ENCODE measurements at places on chromosomes 2 and 18.

GRCh38 chr2:25229279-25230197, 61.2 kb upstream of the POMC start:
- DNase-seq: no peak

DNA sequence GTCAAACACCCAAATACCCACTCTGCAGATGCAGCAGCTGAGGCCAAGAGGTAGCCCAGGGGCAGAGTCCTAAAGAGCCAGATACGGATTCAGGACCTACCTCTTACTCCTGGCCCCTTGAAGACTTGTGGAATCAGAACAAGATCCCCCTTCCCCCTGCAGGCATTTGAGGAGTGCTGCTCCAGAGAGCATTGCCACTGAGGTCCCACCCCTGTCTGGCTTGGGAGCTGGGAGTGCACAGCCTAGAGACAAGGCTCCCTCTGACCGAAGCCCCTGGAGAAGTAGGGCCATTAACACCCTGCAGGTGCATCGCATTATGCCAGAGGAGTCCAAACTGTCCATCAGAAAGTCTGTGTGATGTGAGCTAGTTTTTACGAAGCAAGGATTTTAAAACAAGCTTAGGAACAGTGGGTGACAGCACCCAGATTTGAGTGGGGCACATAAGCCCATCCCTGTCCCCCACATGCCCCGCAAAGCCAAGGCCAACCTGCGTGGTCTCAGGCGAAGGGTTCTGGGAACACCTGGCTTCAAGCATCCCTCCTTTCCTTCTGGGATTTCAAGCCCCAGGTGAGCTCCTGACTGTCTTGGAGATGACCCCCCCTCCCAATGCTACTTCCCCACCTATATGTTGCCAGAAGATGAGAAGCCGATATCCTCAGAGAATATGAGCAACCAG, 48.4 kb downstream of the MTERF4 start:
- DNase-seq: no peak

DNA sequence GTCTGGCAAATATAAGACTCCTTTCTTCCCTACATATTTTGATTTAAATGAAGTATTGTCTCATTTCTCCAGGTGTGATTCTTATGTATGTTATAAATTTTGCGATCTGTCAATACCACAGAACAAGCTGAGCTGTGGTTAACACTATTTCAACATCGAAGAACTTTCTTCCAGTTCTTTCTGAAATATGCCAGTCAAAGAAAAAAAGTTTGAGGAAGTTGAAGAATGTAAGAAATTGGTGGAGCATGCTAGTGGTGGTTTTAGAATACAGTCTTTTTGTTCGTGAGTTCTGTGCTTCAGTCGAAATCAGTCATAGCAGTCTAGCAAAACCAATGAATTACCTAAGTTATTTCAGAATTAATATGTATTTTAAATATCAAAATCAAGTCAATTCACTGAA, 8.6 kb upstream of the COBLL1 start:
- no peak for DNase-seq

- DNase-seq: no peak
These were observed 225.8 kb upstream of the COPS8 start for GRCh38 chr2:236859908-236860307.

GRCh38 chr2:130376433-130377293, 20.8 kb downstream of the PTPN18 start:
- DNase-seq: no peak

DNA sequence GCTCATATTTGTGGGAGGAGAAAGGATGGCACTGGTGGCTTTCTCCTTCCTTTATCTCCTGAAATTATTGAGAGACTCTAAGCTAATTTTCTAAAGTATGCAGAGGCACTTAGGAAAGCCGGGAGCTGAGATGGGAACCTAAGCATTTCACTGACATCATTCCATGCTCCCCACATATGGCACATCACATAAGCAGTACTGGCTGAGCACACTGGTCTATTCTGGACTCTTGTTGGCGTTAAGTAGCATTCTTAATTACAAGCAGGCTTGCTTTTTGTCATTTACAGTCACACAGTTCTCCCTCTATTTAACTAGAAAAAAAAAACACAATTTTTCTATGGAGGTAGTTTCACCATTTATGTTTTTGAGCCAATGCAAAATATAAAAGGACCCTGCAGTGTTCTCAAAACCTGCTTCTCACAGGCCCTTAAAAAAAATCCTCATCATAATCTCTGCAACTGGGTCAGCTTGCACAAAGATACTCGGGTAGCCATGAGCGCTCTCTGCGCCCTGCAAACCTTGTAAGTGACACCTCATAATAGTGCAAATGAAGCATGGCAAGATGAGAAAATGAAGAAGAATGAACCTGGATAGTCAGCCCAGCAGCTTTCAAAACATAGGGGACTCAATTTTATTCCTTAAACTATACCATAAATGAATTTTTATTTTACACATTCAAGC, 688.6 kb downstream of the NRXN1 start:
- no peak for DNase-seq

DNA sequence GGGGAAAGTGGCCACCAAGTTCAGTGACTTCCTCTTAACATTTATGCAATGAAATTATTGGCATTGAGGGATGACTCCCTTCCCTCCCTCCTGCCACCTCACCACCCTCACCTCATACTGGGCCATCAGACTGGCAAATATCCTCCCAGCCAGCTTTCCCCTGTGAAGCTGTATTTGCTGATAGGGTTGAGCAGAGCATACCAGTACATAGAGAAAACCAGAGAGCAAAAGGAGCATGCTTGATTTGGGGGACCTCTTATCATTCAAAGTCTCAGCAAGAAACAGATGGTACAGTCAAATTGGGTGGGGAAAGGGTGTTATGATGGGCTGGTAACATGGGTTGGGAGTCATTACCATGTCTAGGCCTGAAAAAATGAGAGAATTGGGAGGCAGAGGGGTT, 19.1 kb upstream of the B3GNT2 start:
- no peak for DNase-seq

- no peak for DNase-seq
These were observed 155.2 kb downstream of the PXDN start for GRCh38 chr2:1588978-1589621.

DNA sequence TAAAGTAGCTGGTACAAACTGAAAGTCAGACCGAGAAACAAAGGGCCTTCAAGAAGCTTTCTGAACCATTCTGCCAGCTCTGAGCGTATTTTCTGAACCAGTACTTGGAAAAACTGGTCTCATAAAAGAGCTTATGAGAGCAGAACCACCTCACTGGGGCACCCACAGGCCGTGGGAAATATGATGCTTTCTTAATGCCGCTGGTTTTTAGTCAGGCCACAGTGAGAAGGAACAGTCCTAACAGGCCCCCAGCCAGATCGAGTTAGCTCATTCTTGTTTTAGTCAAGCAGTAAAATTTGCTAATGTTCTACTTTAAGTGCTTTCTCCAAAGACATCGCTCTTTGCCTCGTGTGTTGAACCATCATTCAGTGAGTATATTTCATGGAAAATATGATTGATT, 12.7 kb upstream of the NOSTRIN start:
- no peak for DNase-seq

GRCh38 chr2:9347411-9347881, 75.9 kb downstream of the ITGB1BP1 start:
- DNase-seq: no peak

All from Caki2 (cell line).